ENCODE measurements at places on chromosomes 16 and 17.

DNA sequence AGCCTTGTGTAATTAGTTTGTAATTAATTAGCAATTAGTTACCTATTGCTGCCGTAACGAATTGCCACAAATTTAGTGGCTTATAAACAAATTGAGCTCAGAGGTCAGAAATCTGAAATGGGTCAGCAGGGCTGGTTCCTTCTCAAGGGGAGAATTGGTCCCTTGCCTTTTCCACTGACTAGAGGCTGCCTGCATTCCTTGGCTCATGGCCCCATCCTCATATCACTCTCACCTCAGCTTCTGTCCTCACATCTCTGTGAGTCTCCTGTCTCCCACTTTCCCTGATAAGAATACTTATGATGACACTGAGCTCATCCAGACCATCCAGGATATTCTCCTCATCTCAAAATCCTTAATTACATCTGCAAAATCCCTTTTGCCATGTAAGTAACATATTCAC lies 31.0 kb upstream of the NGFR start:
- no peak for DNase-seq

GRCh38 chr16:10296956-10297340 lies 88.9 kb upstream of the ATF7IP2 start:
- no peak for DNase-seq

GRCh38 chr16:19715566-19715965 lies 2.5 kb downstream of the KNOP1 start:
- no peak for DNase-seq

- DNase-seq, result no peak
Measured at GRCh38 chr16:20089246-20089965, 15.7 kb upstream of the GPR139 start.

GRCh38 chr17:57086069-57086930 lies 1.3 kb downstream of the AKAP1 start:
- peak; percentile 43 for DNase-seq

GRCh38 chr16:11258553-11259492 lies 2.8 kb upstream of the SOCS1 start:
- DNase-seq, result peak; percentile 57

- DNase-seq, result no peak
Measured at GRCh38 chr17:19650826-19651225, 2.3 kb downstream of the ALDH3A2 start.

GRCh38 chr16:50368410-50369132 lies at the start of gene BRD7:
BRD7 (minus strand) TSS chr16:50368988; CDS start chr16:50368774, 214 bp downstream.
- peak; percentile 41 for DNase-seq

DNA sequence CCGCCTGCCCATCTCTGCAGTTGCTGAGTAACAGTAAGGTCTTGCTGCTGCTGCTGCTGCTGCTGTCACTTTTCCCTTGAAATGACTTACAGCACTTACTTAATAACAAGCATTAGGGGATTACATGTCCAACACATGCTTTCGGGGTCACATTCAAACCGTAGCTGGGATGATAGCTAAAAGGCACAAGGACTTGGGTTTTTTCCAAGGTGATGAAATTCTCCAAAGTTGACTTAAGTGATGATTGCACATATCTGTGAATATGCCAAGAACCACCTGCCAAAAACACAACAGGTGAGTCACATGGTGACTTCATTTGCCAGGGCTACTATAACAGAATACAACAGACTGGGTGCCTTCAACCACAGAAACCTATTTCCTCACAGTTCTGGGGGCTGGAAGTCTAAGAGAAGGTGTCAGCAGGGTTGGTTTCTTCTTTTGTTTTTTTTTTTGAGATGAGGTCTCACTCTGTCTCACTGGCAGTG lies 121.9 kb upstream of the TNRC6C start:
- DNase-seq, result no peak

DNA sequence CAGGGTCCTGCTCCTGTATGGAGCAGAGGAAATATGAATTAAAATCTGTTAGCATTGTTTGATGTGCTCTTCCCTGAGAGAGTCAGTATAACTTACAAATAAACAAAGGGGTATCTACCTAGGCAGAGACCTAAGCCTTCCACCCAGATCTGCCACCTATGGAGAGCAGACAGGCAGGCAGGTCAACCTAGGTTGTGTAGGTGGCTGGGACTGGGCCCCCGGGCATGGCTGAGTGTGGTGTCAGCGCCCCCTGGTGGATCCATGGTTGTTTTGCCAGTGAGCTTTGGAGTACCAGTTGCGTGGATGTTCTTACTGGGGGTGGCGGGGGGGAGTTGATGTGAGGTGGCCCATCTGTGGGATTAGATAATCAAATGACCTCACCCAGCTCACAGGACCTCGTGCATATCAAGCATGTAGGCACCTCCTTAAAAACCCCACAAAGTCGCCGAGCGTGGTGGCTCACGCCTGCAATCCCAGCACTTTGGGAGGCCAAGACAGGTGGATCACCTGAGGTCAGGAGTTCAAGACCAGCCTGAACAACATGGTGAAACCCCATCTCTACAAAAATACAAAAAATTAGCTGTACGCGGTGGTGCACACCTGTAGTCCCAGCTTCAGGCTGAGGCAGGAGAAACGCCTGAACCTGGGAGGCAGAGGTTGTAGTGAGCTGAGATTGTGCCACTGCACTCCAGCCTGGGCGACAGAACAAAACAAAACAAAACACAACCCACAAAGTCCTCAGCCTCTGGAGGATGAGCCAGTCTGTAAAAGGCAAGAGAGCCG lies 17.6 kb downstream of the DUS2 start:
- DNase-seq, result peak; percentile 84

- no peak for DNase-seq
Measured at GRCh38 chr17:41718287-41718645, 6.1 kb downstream of the GAST start.

DNA sequence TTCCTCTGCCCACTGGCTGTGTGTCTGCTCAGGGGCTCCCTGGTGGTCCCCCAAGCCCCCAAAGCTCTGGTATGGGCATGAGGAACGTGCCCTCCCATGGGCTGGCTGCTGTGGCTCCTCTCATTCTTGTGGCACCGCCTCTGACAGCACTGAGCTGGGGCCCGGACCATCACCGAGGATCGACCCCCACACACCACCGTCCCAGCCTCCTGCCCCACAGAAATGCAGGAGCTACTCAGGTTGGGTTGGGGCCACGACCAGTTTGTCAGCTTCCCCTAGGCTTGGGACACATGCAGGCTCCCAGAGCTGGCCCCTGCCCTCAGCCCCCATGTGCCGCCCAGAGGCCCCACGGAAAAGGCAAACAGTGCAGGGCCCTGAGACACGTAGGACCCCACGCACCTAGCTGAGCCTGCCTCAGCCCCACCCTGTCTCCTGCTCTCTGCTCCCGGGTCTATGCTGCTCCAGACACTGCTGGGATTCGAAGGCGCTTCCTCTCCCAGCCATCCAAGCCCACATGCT lies 3.3 kb upstream of the CASKIN1 start:
- no peak for DNase-seq

- DNase-seq, result no peak
Measured at GRCh38 chr17:73436954-73437353, 125.2 kb upstream of the CDC42EP4 start.

DNA sequence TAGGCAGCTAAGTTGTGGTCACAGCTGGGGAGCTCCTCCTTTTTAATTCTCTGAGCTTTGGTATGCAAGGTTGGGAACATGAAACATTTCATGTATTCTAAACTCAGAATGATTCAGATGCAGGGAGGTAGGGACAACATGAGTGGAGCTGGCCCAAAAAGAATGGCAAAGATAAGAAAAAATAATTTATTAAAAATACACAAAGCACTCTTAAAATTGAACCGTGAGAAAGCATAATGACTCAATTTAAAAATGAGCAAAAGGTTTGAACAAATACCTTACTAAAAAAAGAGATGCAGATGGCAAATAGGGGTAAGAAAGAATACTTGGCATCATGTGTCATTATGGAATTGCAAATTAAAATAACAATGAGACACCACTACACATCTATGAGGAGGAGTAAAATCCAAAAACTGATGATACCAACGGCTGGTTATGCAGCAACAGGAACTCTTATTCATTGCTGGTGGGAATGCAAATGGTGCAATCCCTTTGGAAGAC lies 175.6 kb upstream of the IRX3 start:
- no peak for DNase-seq

DNA sequence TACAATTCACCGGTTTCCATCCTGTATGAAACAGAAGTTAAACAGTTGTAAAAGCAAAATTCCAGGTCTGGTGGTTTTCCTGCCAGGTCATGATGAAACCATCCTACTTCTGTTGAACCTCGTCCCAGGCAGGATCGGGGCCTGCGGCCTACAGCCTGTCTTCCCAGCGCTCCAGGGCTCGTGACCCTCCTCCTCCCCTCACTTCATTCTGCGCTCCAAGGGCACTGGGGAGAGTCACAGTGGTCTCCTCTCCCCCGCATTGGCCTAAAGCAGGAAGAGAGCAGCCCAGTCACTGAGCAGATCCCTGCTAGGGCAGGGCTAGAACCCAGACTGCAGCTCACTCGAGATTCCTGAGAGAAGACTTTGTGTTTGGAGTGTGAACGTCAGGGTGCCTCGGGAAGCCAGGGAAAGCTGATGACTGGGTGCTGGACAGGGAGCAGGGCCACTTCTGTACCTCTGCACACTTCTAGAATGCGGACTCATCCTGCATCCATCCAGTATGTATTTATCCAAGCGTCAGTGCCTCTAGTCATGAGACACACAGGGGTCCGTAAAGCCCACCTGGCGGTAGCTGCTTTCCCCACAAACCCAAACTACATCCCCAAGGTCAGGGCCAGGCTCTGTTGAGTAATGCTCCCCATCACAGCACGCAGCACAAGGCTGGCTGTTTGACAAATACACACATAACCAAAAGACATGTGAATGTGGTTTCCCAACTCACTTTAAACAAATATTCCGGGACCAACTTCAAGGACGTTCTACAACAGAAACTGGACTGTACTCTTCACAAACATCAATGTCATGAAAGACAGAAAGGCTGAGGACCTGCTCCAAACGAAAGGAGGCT lies 1.7 kb upstream of the ITGAE start:
- no peak for DNase-seq

DNA sequence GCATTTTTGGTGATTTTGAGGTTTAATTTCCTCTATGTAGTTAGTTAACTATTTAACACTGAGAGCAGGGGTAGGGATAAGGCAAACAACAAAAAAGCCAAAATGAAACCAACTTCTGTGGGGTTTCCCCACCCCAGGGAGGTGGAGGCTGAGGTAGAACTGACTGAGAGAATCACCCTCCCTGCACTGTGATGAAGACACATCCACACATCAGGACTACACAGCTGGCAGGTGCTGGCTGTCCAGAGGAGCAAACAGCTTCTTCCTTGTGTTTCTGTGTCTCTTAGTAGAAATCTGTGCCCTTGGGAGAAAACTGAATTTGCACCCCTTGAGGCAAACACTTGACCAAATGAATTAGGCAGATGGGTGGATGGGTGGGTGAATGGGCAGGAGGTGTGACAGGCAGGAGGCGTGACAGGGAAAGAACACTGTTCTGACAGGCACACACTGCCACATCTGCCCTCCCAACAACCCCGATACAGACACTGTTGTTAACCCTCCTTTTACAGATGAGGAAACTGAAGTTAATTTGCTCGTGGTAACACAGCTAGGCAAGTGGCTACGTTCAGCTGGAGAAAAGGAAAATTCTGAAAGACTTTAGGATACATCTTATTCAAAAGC lies 62.9 kb upstream of the AMZ2 start:
- no peak for DNase-seq

DNA sequence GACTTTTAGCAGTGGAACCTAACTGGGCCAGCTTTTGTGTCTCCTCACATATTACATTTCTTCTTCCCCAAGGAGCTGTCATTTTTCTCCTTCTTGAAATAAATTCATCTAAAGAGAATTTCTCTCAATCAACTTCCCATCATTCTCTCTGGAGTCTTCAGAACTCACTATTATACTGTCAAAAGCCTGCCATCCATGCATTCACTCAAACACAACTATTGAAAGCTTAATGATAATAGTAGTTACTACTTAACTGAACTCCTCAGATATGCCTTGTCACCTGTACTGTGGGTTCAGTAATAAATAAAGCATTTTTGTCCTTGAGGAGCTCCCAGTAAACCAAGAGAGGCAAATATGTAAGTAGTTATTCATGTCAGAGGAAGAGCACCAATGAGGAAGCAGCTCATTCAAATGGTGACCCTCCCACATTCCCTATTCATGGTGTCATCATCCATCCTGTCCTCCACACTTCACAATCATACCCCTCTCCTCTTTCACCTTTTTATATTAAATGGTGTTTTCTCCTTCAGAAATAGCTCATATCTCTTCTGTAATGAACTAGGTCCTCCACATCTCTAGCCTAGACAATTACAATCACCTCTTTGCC lies 162.6 kb downstream of the CA10 start:
- DNase-seq, result no peak

- no peak for DNase-seq
Measured at GRCh38 chr17:79609673-79610645, 892 bp downstream of the RBFOX3 start.

DNA sequence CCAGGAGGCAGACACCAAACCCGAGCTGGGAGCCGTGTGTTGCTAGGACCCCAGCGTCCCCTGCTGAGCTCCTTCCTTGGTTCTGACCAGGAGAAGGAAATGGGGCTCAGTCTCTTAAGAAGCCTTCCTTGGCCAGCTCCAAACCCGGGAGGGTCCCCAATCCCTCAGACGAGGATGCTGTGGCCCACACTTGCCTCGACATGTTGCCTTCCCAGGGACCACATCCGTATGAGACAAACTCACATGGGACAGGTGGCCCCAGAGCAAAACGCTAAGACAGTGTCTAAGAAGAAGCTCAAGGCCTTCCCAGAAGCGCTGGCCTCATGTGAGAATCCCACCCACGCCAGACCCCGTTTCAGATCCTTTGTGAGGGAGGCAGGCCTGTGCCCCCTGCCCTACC lies 19.8 kb downstream of the LGALS9 start:
- DNase-seq, result no peak

- no peak for DNase-seq
Measured at GRCh38 chr17:31715446-31715845, 143.6 kb downstream of the COPRS start.

DNA sequence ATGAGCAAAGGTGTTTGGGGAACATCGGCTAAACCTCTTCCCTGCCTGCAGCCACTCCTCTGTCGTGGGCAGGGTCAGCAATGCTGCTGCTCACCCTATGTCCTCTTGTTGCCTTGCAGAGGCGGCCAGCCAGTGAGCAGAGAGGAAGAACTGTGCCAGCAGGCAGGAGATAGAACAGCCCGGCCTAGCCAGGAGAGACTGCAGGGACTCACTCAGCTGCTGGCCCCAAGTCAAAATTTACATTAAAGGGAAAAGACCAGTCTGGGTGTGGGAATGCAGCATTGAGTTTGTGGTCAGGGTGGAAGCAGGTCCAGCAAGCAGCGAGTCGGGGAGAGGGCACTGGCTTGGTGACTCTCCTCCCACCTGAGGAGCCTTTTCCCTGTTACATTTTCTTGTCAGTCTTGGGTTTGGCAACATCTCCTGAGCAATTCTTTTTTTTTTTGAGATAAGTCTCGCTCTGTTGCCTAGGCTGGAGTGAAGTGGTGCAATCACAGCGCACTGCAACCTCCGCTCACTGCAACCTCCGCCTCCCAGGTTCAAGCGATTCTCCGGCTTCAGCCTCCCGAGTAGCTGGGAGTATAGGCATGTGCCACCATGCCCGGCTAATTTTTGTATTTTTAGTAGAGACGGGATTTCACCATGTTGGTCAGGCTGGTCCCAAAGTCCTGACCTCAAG lies 22.7 kb downstream of the LIG3 start:
- DNase-seq, result peak; percentile 52

- DNase-seq, result no peak
Measured at GRCh38 chr16:67864594-67864993, 8.3 kb upstream of the EDC4 start.
